CD4-positive, alpha-beta T cell treated with Interleukin-6 at 100 ng/mL for 8 hours (primary cell): ENCODE measurements at places on chromosomes 12 and 14.

DNA sequence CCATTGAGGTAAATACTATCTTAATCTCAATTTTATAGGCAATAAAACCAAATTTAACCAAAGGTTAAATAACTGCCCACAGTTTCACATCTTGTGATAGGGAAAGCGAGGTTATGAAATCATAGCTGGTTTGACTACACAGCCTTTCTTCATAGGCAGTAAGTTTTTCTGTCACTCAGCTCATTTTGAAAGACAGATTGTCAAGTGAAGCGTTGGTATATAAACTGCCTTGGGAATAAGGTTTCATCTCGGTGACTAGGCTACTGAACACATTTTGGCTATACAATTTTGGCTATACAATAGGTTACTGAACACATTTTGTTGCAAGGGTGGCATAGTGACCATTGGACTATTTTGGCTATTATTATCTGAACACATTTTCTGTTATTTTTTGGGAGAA is 793.7 kb downstream of the TRHDE start:
- no peak for DNase-seq

DNA sequence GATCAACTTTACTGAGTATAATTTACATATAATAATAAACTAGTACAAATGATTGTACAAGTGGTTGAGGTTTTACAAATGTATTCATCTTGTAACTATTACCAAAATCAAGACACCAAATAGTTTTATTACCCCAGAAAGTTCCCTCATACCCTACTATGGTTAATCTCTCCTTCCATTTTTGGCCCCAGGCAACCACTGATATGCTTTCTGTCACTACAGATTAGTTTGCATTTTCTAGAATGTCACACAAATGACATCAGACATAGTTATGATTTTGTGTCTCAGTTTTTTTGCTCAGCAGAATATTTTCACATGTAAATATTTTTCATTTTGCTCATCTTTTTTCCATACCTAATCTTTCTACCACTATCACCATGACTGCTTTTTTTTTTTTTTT is 49.1 kb downstream of the TMX1 start:
- DNase-seq: no peak

GRCh38 chr14:36333119-36333518 is 12.7 kb upstream of the MBIP start:
- no peak for DNase-seq

DNA sequence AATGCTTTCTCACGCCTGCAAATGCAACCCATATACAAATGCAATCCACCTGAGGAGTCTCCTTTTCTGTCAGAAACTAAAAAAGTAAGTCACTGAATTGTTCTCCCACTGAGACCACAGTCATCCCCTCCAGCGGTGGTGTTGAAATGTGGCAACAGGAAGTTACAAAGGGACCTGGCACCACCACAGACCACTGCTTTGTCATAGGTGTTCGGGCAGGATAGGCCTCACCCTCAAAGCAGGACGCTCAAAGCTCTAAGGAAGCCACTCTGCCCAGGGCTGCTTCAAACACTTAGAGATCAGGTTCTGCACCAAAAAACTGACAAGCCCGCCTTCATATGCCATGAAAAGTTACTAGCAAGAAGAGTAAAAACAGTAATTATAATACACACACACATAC is 11.3 kb downstream of the PHLDA1 start:
- DNase-seq: peak; percentile 78

DNA sequence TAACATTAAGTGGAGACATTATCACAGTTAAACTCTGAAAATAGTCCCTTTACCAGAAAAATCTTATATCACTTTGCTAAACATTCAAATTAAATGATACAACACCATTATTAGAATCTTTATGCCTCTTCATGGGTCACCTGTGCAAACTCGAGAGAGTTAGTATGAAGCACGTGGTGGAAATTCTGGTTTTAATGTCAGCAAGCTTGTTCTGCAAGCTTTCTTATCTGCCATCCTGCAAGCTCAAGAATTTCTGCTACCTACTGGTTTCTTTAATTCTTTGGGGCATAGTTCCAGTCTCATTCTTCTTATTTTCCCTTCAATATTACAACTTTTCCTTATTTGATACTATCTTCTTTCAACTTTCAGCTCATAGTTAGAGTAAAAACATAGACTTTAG is 868 bp downstream of the CATSPERB start:
- DNase-seq: no peak

GRCh38 chr14:71905860-71906259 is 26.4 kb upstream of the RGS6 start:
- DNase-seq: no peak

GRCh38 chr14:92314182-92314581 is 8.8 kb upstream of the SLC24A4 start:
- DNase-seq: no peak

DNA sequence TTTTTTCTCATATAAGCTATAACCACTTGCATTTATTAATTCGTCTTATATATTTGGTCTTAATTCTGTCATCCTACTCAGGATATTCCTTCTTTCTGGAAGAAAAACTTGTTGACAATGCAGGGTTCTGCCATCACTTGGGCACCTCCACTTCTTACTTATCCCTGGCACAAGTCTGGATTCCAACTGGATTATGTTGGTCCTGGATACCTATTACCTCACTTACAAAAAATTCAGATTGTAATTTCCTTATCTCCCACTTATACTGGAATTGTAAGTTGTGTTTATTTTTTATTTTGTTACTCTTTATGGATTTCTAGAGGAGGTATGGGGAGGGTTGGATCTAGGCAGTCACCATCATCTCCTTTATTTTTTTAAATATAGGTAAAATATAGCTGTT is 36.7 kb downstream of the LRRIQ1 start:
- DNase-seq: no peak

- DNase-seq: no peak
Measured at GRCh38 chr14:100762089-100762515, 35.4 kb downstream of the DLK1 start.

GRCh38 chr12:21710958-21711775 is 53.5 kb upstream of the LDHB start:
- no peak for DNase-seq
